ENCODE measurements at places on chromosomes 2 and 18.

- DNase-seq: peak; percentile 48
Observed at GRCh38 chr2:72023678-72024390, 123.8 kb downstream of the CYP26B1 start.

DNA sequence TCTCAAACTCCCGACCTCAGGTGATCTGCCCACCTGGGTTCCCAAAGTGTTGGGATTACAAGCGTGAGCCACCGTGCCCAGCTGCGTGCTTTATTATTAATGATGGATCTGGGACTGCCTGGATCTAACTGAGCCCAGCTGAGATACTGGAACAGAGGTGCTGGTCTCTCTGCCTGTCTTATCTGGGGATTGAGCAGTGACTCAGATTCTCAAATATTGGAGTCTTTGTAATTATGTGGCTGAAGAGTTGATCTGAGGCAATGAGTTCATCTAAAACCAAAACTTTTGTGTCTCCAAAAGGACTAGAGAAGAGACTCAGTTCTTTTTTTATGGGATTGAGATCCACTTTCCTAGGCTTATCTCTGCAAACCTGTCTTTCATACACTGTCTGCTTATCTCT, 16.3 kb downstream of the PLEKHB2 start:
- no peak for DNase-seq

GRCh38 chr2:10432311-10433181, 15.6 kb downstream of the ODC1 start:
- DNase-seq: no peak

DNA sequence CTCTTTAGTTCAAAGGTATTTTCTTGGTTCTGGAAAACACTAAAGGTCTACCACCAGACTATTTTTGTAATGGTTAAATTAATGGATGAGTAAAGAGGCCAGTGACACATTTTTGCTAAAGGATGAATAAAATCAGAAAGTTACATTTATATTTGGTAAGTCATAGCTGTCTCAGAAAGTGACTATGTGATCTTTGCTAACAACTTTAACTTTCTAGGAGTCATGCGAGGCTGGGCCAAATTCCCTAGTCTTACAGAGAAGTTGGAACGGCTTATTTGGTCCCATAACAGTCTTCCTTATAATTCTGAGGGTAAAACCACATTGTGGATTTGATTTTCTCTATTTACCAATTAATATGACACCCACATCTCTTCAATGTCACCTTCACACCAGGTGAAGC, 198.1 kb downstream of the PDE1A start:
- DNase-seq: no peak

DNA sequence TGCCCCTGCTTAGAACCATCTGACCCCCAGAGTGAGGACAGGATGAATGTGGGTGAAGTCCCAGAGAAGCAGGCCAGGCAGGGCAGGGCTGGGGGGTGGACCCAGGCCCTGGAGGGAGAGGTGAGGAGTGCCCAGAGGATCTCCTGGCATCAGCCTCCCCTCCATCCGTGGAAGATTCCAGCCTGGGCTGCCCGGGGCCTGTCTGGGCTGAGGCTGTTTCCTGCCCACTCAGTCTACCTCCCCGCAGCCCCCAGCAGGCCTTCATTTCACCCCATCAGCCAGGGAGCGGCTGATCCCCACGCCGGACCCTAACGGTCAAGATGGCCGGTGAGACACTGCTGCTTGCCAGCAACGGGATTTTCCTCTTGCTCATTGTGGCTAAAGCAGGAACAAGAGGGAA, 35.3 kb upstream of the OTOF start:
- DNase-seq: no peak

DNA sequence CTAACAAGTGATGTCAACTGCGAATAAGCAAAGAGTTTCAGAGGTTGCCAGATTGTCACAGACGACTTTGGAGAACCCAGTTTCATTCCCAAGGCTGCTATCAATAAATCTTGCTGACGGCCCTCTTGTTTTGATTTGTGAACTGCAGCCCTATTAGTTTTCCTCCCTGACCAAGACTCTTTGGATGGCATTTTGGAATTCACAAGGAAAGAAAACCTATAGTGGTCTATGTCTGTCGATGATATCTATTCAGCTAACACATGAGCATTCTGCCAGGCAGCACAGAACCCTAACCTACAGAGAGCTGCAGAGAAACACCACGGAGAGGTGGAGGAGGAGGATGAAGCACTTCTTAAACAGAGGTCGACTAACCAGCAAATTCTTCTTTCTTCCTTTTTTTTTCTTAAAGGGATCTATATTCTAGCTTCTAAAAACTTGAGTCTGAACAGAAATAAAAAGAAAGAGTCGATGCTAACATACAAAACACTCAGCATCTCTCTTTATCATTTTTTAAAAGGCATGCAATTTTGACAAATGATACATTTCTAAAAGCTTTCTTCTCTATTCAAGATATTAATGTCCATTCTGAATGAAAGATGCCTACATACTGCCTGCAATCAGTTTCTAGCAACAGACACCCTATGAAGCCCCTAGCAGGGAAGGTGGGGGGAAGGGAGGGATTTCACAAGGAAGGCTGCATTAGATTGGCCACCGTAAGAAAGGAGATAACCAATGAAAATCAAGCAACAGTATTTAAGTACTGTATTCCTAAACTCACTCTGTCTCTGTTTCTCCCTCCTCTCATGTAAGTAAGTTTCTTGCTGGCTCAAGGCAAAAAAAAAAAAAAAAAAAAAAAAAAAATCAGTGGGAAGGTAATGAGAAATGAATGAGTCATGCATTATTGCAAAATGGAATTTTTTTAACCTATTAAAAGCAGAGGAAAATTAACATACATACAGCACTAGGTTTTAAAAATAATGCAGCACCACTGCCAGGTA, 83.0 kb upstream of the CHRNA1 start:
- DNase-seq: no peak

Measured in left forelimb (tissue), 1 donor.